ENCODE measurements at places on chromosomes 16 and 17. TPM values are rescaled to one million over a fixed set of nuclear protein-coding genes. Genes with fewer than 3 reads are reported as not detected.

The IRX5 gene
- 2.2 TPM for polyA plus RNA-seq

The KRTAP4-6 gene
- polyA plus RNA-seq, result not detected

- no peak for DNase-seq
Measured at GRCh38 chr17:44922746-44923470, 7.6 kb upstream of the GFAP start.

- DNase-seq, result no peak
Measured at GRCh38 chr17:51029568-51030463, 90.9 kb downstream of the SPAG9 start.

The ST6GALNAC1 gene
- 0.63 TPM for polyA plus RNA-seq

- no peak for DNase-seq
Measured at GRCh38 chr17:60164697-60165096, 14.9 kb downstream of the CA4 start.

The CCL5 gene
- polyA plus RNA-seq, result not detected

DNA sequence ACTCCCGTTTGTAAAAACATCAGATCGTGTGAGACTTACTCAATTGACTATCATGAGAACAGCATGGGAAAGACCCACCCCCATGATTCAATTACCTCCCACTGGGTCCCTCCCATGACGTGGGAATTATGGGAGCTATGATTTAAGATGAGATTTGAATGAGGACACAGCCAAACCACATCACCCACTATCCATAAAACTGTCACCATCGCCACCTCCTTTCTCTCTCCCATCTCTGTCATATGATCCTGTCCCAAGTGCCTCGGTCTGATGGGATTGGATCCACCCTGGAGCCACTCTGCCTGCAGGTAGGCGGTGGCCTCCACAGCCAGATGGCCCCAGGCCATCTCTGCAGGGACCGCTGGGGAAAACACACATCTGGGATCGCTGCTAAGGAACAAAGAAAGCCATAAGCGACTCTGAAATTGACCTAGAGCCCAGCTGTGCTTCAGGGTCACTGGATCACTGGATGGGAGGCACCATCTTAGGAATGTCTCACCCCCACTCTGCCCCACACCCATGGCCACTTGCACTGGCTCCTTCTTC, 61.2 kb downstream of the TMEM186 start:
- DNase-seq, result no peak

GRCh38 chr17:56160422-56160821, 7.1 kb downstream of the ANKFN1 start:
- no peak for DNase-seq

The DPEP2 gene
- 1.4 TPM for polyA plus RNA-seq

The CES1 gene
- 0.48 TPM for polyA plus RNA-seq

DNA sequence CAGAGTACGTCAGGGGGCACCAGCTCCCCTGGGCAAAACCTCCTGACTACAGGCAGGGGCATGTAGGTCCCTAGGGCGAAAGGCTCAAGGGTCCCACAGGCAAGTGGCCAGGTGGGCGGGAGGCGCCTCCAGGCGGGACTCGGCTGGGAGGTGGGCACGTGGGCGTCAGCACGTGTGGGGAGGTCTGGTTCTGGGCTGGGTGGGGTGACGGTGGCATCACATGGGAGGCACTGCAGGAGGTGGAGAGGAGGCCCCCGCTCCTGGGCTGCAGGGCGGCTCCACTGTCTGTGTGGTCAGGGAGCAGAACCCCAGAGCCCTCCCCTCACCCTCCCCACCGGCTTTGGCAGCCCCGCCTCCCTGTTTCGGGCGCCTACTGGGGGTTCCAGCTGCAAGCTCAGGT, 52.7 kb downstream of the ACTG1 start:
- no peak for DNase-seq

The SMIM5 gene
- polyA plus RNA-seq, result 9.5 TPM

DNA sequence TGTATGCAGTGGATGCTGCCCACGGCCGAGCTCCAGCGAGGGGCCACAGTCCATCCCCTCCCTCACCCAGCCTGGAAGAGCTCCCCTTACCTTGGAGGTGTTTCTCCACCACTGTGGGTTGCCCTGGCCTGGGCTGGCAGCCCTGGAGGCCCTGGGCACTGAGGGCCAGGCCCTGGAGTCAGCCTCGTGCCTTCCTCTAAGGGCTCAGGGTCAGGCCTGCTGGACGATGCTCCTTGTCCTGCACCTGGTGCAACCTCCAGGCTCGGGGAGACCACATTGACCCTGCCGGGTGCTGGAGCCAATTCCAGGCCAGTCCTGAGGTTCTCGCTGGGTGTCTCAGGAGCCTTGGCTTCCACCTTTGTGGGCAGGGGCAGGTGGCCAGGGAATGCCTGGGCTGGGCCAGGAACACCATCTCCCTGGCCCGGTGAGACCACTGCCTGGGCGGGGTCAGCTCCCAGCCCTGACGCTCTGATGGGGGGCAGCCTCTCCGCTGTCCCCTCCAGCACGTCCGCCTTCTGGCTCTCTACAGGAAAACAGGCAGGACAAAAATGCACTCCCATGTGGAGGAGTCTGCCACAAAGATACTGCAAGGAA, 10.4 kb downstream of the MYLK3 start:
- DNase-seq, result no peak

DNA sequence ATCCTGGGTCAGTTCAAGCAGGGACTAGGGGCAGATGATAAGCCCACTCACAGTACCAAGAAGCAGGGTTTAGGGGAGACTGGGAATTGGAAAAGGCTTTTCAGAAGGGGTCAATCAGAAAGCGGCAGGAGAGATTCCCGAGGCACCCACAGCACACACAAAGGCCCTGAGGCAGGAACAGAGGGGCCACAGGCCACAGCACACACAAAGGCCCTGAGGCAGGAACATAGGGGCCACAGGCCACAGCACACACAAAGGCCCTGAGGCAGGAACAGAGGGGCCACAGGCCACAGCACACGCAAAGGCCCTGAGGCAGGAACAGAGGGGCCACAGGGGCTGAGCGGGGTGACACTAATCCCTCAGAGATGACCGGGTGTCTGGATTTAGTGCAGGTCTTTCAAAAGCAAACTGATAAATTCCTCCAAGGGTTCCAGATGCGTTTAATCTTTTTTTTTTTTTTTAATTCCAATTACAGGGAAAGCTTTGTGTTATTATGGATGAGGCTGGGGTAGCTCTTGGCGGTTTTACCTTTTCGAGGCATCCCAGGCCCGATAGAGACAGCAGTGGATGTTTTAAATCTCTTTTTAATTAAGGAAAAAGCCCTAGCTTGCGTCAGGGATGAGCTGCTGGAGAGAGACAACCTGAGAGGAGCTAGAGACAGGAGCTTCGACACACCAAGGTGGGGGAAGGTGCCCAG, 31.0 kb upstream of the GINS2 start:
- no peak for DNase-seq

- no peak for DNase-seq
Measured at GRCh38 chr17:64073771-64074703, 53.6 kb upstream of the ICAM2 start.

DNA sequence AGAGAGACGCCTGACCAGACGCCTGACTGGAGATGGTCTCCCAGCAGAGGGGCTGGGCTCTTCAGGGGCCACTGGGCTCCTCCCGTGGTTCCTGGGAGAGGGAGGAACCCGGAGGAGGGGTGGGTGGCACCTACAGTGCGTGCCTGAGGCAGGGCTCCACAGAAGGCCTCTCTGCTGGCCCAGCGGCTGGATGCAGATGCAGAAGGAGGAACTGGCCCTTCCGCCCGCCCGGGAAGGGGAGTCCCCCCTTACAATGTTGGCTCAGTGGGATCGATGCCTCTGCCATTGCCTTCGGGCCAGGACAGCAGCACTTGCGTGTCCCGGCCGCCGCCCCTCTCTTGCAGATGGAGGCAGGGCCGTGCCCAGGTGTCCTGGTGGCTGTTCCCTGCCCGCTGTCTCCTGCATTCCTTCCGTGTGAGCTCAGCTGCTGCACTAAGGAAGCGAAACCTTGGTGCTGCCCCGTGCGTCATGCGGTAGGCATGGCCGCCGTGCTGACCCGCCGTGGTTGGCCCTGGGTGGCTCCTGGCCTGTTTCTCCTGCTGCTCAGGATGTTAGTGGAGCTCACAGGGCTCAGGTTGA, 15.1 kb downstream of the BAIAP2 start:
- DNase-seq, result no peak

GRCh38 chr17:66354472-66354871, 52.1 kb downstream of the PRKCA start:
- DNase-seq, result no peak

GRCh38 chr16:1117176-1117900, 21.3 kb upstream of the C1QTNF8 start:
- no peak for DNase-seq

DNA sequence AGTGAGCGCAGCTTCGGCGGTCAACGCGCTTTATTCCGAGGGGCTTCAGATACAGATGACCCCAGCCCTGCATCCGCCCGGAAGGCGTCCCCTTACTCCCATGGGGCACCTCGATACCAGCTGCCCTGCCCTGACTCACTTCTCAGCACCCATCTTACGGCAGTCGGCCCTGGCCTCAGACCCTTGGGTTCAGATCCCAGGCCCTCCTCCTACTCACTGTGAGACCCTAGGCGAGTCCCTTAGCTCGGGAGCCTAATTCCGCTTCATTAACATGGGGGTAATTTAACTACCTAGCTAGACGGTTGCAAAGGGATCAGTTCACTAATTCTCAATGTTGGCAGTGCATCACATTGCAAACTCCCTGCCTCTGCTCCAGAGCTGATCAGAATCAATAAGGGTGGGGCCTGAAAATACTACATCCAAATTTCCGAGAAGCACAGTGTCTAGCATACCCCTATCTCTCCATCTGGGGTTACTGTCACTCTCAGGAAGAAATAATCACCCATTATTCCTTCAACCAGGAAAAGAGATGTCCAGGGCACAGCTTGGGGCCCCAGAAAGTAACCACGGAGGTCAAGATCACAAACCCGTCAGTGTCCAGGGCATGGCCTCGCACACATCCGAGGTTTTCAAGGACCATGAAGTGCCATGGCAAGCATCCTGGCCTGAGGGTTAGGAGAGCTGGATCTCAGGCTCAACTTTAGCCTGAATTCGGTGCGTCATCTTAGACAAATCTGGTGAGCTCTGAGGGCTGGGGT, 415 bp upstream of the FLOT2 start:
- peak; percentile 31 for DNase-seq

- no peak for DNase-seq
Measured at GRCh38 chr16:56269811-56270684, 78.8 kb downstream of the GNAO1 start.

GRCh38 chr17:75147878-75148546, 6.3 kb downstream of the JPT1 start:
- no peak for DNase-seq

The OR1A1 gene
- polyA plus RNA-seq, result not detected

GRCh38 chr17:71184716-71185115, 936.1 kb upstream of the SOX9 start:
- DNase-seq, result no peak

DNA sequence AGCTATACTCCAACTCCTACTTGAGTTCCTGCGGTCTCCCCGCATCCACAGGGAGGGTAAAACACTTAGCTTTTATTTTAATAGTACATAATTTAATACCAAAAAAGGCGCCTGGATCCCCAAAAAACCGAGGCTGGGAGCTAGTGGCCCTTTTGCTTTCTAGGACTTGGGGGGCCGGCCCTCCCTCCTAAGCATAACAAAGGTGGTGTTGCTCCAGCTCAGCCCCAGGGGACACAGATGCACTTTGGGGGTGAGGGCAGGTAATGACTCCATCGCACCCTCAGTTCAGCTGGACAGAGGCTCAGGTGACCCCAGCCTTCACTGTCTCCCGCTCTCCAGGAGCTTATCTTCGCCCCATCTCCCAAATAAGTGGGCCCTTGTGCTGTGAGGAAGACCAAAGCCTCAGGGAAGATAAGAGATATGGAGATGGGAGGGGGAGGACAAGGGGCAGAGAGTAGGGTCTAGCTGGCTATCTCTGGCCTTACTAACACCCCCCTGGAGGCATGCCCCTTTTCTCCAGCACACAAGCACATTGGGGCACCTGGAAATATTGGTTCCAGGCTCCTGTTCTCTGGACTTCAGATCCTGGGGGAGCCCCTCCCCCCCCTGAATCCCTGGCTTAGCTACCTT, 2.8 kb upstream of the NHERF1 start:
- no peak for DNase-seq

The ACACA gene
- polyA plus RNA-seq, result 36.9 TPM

DNA sequence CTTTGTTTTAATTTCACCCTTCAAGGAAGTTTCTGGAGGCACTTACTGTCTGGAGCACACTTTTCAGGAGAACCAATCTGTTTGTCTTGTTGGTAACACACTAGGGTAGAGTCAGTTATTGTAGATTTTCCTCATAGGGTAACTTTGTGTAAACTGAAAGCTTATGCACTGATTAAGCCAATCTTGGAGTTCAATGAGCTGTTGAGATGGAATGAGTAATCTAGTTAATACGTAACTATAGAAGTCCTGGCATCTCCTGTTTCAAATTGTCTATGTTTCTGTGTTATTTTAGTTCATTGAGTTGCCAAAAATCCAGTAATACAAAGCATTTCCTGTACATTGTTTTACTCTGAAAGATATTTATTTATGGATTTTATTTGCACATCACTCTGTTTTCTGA, 111.6 kb upstream of the HAS3 start:
- DNase-seq, result no peak

- no peak for DNase-seq
Measured at GRCh38 chr17:76087531-76087930, 8.5 kb downstream of the ZACN start.

- no peak for DNase-seq
Measured at GRCh38 chr17:32426894-32427293, 17.4 kb upstream of the PSMD11 start.

- DNase-seq, result no peak
Measured at GRCh38 chr17:17080781-17081180, 38.5 kb downstream of the MPRIP start.

DNA sequence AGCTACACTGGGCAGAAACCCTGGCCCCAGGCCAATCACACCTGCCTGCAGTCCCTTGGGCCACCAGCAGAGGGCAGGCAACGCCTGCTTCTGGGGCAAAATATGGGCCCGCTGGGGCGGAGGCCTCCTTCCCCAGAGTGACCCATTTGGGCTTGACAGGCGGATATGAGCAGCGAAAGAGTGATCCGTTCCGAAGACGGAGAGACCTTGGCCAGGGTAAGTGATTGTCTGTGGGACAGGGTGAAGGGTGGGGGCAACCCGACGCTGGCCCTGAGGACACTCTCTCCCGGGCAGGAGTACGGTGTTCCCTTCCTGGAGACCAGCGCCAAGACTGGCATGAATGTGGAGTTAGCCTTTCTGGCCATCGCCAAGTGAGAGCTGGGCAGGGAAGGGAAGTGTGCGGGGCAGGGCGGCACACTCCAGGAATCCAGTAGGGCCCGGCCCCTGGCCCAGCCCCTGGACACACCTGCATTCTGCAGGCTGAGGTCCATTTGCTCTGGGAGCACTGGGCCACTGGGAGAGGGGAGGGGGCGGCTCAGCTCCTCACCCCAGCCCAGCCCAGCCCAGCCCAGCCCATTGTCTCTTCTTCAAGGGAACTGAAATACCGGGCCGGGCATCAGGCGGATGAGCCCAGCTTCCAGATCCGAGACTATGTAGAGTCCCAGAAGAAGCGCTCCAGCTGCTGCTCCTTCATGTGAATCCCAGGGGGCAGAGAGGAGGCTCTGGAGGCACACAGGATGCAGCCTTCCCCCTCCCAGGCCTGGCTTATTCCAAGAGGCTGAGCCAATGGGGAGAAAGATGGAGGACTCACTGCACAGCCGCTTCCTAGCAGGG, 3.5 kb upstream of the NHERF1 start:
- DNase-seq, result peak; percentile 58
